ENCODE measurements at places on chromosomes 2 and 18.
A peak's percentile ranks its signal among the peaks of the same experiment; 100 is the strongest.

DNA sequence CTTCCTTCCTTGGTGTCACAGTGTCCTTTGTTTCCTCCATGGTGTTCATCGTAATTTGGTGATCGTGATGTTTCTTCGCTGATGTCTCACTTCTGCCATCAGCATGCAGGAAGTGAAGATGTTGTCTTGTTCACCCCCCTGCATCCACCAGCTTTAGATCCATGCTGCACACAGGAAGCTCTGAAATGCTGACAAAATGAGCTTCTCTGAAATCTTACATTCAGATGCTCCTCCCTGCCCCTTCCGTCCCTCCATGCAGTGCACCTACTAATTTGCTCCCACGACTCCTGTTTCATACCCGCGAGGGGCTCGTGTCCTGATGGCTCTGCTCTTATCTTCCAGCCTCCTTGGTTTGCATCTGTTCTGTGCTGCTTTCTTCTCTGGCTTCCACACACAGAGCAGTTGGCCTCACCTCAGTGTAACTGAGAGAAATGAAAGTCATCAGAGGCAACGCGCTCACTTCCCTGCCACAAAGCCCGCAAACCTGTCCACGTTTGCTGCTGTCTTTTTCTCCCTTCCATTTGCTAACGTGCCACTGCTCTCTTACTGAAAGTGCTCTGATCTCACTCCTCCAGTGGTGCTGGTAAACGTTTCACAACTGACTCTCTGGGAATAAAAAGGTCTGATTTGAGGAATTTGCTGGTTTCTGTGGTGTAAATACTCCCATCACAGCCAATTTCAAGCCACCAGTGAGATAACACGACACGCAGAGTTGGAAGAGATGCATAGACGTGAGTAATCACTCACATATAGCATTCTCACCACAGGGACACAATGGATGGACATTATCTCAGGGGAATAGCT is 41.0 kb upstream of the MGAT4A start:
- peak; percentile 58 for DNase-seq

DNA sequence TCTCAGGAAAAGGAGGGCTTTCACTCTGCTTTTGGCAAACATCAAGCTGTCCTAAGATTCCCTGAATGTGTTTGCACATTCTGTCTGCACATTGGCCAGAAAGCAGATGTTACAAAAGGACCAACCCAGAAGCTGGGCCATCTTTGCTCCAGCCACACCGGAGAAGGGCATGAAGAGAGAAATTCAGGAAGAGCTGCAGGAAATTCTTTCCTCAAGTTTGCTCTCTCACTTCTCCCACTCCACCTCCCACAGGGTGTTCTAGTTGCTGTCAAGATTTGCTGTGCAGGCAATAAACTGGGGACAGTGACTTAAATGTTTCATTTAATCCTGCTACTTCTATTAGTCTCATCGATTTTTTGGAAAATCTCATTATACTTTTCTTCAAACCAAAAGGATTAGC is 137.7 kb upstream of the UNC80 start:
- no peak for DNase-seq

DNA sequence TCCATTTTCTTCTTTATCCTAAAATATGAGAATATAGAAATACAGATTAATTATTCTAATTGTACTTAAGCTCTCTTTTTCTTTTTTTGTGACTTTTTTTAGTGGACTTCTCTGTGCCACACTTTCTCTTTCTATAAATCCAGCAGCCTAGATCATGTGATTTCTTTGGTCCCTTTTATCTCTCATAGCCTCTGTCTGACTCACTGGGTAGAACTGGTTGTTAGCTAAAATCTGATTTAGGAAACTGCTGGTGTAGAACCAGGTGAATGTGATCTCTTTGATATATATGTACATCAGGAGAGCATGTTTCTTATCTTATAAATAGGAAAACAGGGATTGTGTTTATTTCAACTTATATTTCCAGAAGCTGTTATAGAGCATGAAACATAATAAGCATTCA is 54.9 kb downstream of the VRK2 start:
- no peak for DNase-seq

- DNase-seq, result no peak
These were observed 31.6 kb upstream of the MARCHF7 start for GRCh38 chr2:159680692-159681091.

GRCh38 chr18:2898186-2898640 is 51.4 kb downstream of the EMILIN2 start:
- DNase-seq, result no peak
